ENCODE measurements at places on chromosomes 2 and 18.

- no peak for DNase-seq
These were observed 12.5 kb upstream of the CABYR start for GRCh38 chr18:24126155-24126961.

GRCh38 chr18:54924948-54925347 is 34.3 kb downstream of the CCDC68 start:
- DNase-seq, result no peak

- DNase-seq, result no peak
These were observed 123.7 kb upstream of the CTDP1 start for GRCh38 chr18:79555885-79556284.

GRCh38 chr2:178998539-178998938 is 51.4 kb downstream of the CCDC141 start:
- no peak for DNase-seq

- no peak for DNase-seq
These were observed 65.3 kb downstream of the TWIST2 start for GRCh38 chr2:238912916-238913875.

DNA sequence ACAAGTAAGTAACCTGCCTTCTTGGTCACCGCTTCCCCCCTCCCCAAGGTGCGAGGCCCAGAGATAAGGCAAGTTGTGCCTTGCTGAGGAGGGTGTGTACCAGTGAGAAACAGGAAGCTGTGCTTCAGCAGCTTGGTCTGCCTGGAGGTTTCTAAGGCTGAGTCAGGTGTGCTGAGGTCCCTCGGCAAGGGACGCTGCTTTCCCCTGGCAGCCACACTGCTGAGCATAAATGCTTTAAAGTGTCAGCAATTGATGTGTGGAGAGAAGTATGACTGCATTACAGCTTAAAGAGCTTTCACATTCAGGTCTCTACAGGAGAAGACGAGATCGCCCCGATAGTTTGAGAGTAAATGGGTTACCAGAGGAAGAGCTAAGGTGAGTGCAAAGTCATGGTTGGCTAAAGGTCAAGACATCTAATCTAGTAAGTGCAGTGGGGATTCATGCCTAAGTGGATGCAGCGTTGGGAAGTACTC is 86.9 kb downstream of the LIMS1 start:
- DNase-seq, result no peak

DNA sequence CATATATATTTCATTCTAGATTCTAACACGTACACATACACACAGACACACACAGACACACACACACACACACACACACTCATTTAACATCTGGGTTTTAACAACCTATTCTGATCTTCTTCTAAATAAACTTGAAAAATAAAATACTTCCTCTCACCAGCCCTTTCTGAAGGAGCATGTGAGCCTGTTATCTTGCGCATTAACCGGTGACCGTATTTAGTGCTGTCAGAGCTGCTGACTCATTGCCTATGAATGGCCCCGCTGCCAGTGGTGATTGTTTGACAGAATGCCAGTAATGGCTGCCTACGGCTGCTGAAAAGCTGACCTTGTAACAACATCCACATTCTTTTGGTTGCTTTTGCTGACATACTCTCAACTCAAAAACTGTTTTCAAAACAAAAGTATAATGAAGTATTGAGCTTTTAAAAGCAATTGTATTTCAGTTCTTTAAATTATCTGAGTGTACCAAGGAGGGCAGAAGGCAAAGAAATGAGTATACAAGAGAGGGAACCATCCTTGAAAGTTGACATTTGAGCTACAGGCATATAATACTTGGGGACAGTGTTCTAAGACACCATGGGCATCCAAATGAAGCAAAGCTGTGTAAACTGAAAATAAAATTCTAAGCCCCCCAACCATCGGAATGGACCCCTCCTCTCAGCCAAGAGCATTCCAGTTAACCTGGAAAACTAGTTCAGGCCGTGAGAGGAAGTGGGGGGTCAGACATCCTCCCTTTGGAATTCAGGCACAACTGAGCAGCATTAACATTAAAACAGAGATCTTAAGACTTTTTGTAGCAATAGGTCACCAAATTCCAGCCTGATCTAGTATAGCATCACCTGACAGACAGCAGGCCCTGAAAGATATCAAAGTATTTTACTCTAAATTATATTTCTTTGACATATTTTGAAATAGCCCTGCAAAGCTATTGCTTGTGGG is 50.2 kb upstream of the DTNA start:
- no peak for DNase-seq
